ENCODE measurements at places on chromosomes 2 and 18.

- H3K4me1 ChIP-seq = no peaks in the 10 kb centered on the region
- H3K4me3 ChIP-seq = no peak overlapping the region
- H3K27me3 ChIP-seq = no peaks in the 10 kb centered on the region
- no peak for DNase-seq
Observed at GRCh38 chr2:159256159-159256558, 30.3 kb downstream of the WDSUB1 start.

DNA sequence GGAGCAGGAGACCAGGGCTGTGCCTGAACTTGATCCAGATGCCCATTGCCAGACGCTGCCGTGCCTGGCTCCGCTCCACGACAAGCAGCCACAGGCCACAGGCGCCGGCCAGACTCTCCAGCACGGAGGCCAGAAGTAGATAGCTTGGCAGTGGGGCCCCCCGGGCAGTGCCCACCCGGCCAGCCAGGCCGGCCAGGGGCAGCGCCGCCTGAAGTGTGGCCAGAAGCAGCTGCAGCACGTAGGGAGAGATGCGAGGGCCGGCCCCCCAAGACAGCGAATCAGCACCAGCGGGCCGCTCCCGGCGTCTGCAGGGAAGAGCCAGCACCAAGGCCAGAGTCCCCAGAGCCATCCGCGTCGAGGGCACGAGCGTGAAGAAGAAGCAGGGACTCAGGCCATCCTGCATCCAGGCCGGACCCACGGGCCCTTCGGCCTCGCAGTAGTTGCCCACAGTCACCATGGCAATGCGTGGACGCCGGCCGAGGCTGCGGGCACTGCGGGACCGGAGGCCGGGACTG lies 484 bp downstream of the ABCB6 start:
- H3K36me3 ChIP-seq = peaks cover 50% of the 10 kb centered on the region
- H3K27ac ChIP-seq = peak overlapping the region; percentile 88
- peak overlapping the region; percentile 55 for H3K4me3 ChIP-seq

DNA sequence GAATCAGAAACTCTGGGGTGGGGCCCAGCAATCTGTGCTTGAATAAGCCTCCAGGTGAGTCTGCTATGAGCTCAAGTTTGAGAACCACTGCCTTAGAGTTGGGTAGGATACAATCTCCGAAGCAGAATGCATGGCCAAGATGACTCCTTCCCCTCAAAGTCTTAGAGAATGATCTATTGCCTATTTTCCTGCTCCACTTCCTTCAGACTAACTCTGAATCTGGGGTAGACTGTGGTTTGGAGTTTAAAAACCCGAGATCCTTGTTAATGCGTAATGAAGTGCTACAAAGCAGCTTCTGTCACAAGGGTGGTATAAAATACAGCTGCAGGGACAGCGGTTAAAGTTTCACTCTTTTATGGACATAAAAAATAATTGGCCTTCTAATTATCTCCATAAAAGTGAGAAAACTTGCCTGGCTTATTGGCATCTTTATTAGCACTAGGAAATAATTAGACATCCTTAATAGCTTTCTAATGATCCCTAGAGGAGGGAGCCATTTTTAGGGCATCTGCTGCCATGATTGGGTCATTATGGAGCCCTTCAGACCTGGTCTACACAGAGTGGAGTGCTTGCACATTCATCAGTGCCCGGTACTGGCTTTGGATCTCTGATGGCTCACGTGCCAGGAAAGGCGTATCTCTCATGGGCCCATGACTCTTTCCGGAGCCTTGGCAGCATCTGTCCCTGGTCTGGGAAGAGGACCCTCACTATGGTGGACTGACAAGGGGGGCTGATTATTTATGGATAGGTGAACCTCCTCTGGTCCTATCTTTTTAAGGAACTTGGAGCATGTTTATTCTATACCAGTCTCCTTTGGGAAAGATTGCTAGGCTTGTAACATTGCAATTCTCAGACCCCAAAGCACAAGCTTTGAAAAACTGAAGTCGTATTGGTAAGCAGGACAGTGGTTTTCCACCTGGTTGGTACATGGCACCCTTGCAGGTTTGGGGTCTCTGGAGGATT lies 28.2 kb downstream of the SIX2 start:
- no peaks in the 10 kb centered on the region for H3K4me1 ChIP-seq
- H3K4me3 ChIP-seq = no peak overlapping the region
- H3K36me3 ChIP-seq = no peaks in the 10 kb centered on the region

DNA sequence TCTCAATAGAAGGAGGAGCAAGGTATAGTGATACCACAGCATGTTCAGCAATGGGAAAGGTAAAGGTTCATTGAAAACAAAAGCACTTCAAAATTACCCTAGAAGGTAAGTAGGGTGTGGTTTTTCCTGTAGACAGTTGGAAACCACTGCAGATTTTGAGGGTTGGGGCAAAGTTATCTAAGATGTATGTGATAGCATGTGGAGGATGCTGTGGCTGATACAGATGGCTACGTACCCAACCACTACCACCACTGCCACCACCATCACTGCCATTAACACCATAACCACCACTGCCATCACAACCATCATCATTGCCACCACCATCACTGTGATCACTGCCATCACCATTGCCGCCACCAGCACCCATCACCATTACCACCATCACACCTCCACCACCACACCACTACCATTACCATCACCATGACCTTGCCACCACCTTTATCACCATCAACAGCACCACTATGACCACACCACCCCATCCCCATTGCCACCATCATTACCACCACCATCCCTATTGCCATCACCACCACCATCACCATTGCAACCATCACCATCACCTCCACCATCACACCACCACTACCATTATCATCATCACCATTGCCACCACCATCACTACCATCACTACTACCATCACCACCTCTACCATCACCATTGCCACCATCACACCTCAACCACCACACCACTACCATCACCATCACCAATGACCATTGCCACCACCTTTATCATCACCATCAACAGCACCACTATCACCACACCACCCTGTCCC lies 3.7 kb downstream of the TMSB10 start:
- no peaks in the 10 kb centered on the region for H3K4me1 ChIP-seq
- no peak overlapping the region for H3K4me3 ChIP-seq
- no peaks in the 10 kb centered on the region for H3K36me3 ChIP-seq
- no peak overlapping the region for H3K27ac ChIP-seq
- no peak for DNase-seq

GRCh38 chr2:224077773-224078507 lies 38.9 kb upstream of the SERPINE2 start:
- no peaks in the 10 kb centered on the region for H3K36me3 ChIP-seq
- H3K27ac ChIP-seq = no peak overlapping the region
- H3K27me3 ChIP-seq = no peaks in the 10 kb centered on the region
- no peak overlapping the region for H3K4me3 ChIP-seq
- no peaks in the 10 kb centered on the region for H3K4me1 ChIP-seq
- DNase-seq = no peak

DNA sequence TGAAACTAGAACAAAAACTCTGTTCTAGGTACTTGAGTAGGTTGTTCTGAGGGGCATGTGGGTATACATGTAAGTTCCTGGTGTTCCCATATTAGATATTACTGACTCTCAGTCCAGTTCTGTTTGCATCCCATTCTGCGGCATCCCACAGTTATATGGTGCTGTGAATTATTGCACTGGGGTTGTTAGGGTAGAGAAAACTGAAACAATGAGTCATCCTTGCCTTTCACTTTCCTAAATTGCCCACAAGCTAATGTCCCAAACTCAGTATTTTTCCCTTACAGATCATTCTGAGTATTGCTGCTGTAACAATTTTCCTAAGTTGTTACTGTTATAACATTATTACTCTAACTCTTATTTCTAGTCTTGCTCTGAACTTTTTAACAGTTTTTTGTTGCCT lies 3.0 kb downstream of the WDR75 start:
- no peak overlapping the region for H3K4me3 ChIP-seq
- H3K4me1 ChIP-seq = peaks cover 37% of the 10 kb centered on the region
- no peak overlapping the region for H3K27ac ChIP-seq
- DNase-seq = no peak
- H3K27me3 ChIP-seq = no peaks in the 10 kb centered on the region

DNA sequence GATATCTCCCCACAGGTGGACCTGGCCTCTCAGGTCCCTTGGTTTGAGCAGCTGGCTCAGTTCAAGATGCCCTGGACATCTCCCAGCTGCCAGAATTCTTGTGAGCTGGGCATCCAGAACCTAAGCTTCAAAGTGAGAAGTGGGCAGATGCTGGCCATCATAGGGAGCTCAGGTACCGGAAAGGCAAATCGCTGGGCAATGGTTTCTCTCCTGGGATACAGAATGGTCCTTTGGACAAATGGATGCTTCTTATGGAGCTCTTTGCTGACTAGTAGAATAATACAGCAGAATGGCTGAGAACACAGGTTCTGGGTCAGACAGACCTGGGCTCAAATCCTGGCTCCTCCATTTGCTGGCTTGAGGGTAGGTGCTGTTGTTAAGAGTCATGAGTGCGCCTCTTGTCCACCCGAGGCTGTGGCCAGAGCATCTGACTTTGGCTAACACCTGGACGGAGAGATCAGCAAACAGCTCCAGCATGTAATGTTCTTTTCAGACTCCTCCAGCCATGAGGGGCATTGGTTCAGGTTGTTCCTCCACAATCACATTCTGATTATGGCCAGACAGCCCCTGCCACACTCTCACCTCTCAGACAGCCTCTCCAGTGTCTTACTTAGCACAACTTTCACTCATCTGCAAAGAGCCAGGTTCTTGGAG lies 7.5 kb downstream of the ABCG8 start:
- no peak overlapping the region for H3K27ac ChIP-seq
- DNase-seq = no peak
- no peak overlapping the region for H3K4me3 ChIP-seq
- no peaks in the 10 kb centered on the region for H3K4me1 ChIP-seq
- no peaks in the 10 kb centered on the region for H3K36me3 ChIP-seq

GRCh38 chr2:56208380-56208779 lies 24.6 kb downstream of the CCDC85A start:
- no peaks in the 10 kb centered on the region for H3K36me3 ChIP-seq
- H3K4me3 ChIP-seq = no peak overlapping the region
- H3K27ac ChIP-seq = no peak overlapping the region

GRCh38 chr2:219001100-219001576 lies 7.9 kb upstream of the CRYBA2 start:
- no peaks in the 10 kb centered on the region for H3K36me3 ChIP-seq
- no peak for DNase-seq
- H3K27ac ChIP-seq = no peak overlapping the region
- H3K4me1 ChIP-seq = peaks cover 22% of the 10 kb centered on the region
- H3K4me3 ChIP-seq = no peak overlapping the region
- H3K27me3 ChIP-seq = peaks cover 98% of the 10 kb centered on the region

GRCh38 chr2:17621781-17622180 lies 81.3 kb downstream of the VSNL1 start:
- H3K36me3 ChIP-seq = no peaks in the 10 kb centered on the region
- H3K4me3 ChIP-seq = no peak overlapping the region
- H3K27ac ChIP-seq = no peak overlapping the region
- no peak for DNase-seq
- no peaks in the 10 kb centered on the region for H3K4me1 ChIP-seq

- no peaks in the 10 kb centered on the region for H3K36me3 ChIP-seq
- H3K27me3 ChIP-seq = no peaks in the 10 kb centered on the region
- H3K27ac ChIP-seq = no peak overlapping the region
Observed at GRCh38 chr2:141440072-141440635, 690.7 kb downstream of the LRP1B start.

DNA sequence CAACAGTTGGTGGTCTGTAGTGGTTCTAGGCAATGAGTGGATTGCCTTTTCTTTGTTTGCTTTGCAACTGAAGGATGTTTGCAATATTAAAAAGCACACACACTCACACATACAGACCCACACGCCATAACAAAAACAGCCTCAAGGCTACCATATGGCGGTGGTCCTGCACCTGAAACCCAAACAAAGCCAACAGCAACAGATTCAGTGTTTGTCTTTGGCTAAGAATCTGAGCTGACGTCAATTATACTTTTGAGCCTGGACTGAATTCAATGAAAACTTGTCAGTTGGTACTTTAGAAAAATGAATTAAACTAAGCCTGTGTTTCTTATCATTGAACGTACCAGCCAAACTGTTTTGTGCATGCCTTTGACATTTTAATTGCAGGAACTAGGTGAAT lies 65.0 kb upstream of the NYAP2 start:
- H3K36me3 ChIP-seq = no peaks in the 10 kb centered on the region
- H3K4me1 ChIP-seq = no peaks in the 10 kb centered on the region
- no peak for DNase-seq
- H3K4me3 ChIP-seq = no peak overlapping the region

DNA sequence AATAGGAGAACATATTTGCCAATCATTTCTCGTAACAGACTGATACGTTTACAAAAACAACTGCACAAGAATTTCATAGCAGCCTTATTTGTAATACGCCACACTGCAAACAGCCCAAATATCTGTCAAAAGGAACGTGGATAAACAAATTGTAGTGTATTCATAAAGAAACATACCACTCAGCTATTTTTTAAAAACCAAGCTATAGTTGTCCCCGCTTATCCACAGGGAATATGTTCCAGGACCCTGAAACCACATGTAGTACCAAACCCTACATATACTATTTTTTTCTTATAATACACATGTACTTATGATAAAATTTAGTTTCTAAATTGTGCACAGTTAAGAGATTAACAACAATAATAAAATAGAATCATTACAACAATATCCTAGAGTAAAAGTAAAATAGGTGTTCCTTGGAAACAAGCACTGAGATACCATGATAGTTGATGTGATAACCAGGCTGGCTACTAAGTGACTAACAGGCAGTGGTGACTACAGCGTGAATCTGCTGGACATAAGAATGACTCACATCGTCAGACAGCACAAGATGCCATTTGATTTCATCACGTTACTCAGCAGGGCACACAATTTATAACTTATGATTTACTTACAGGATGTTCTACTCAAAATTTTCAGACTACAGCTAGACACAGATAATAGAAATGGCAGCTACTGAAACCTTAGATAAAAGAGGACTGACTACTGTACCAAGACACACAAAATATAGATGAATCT lies 367.4 kb downstream of the NCKAP5 start:
- no peaks in the 10 kb centered on the region for H3K36me3 ChIP-seq
- no peak overlapping the region for H3K27ac ChIP-seq
- H3K27me3 ChIP-seq = no peaks in the 10 kb centered on the region
- no peaks in the 10 kb centered on the region for H3K4me1 ChIP-seq
- no peak for DNase-seq

DNA sequence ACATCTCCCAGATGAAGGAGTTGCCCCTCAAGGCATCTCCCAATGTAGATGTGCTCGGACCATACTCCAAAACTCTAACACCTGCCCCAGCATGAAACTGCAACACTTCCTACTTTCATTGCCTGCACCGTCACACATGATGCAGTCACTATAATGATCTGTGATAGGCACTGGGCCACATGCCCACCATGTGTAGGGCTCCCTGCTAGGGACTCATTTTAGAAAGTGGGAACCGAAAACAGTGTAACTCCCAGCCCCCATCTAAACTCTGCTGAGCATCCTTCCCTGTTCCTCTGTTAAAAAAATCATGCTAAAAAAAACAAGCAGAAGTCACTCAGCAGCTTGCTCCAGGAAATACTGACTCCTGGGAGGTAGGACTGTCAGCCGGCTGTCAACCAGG lies 496.1 kb upstream of the RAB6C start:
- H3K36me3 ChIP-seq = no peaks in the 10 kb centered on the region
- no peak overlapping the region for H3K27ac ChIP-seq
- no peaks in the 10 kb centered on the region for H3K27me3 ChIP-seq
- no peak for DNase-seq
- no peaks in the 10 kb centered on the region for H3K4me1 ChIP-seq
